Kidney (tissue), 22 donors: ENCODE measurements at places on chromosomes 16 and 17.
A peak's percentile ranks its signal among the peaks of the same experiment; 100 is the strongest.

DNA sequence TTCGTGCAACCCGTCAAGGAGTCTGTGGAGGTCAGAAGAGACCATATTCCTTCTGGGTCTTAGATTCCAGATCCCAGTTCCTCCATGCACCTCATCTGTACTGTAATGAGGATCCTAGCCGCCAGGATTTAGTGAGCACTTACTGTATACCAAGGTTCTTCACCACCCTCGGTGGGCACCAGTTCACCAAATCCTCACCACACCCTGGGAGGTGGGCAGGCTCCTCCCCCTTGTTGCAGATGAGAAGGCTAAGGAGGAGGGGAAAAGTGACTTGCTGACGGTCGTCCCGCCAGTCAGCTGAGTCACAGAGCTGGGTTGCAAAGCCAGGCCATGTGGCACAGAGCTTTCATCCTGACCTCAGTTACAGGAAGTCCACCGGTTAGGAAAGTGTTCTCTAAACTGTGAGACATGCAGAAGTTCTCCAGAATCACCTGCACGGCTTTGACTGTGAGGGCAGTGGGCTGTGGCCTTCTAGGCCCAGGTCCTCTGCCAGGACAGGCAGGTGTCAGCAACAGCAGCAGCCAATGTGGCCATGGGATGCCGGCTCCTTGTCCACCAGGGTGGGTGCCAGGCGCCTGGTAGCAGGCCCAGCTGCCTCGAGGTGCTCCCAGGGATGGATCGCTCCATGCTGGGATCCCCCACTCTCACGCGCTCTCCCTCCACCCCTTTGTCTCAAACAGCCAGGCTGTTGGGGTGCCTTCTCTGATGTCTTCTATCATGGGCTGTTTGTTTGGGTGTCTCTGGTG, 240.3 kb upstream of the GSE1 start:
- peaks cover 17% of the 10 kb centered on the region for H3K4me1 ChIP-seq
- DNase-seq, result no peak
- H3K27ac ChIP-seq, result no peak overlapping the region
- no peak overlapping the region for H3K4me3 ChIP-seq
- no peaks in the 10 kb centered on the region for H3K36me3 ChIP-seq

DNA sequence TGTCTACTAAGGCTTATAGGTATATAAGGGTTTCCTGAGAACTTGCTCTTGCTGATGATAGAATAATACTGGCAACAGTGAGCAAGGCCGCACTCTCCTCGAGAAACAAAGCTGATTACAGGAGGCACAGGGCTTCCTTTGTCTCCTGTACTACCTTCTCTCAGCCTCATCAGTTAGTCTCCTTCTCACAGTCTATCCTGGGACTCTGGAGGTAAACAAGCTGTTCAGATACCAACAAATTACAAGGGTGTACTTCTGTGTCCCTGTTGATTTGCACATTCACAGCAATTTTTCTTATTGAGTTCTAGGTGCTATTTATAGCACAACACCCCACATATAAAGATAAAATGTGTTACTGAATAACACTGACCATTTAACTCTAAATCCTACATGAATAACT, 98.7 kb downstream of the TRIM37 start:
- no peak overlapping the region for H3K27ac ChIP-seq
- DNase-seq, result no peak
- H3K36me3 ChIP-seq, result no peaks in the 10 kb centered on the region
- H3K4me3 ChIP-seq, result no peak overlapping the region

DNA sequence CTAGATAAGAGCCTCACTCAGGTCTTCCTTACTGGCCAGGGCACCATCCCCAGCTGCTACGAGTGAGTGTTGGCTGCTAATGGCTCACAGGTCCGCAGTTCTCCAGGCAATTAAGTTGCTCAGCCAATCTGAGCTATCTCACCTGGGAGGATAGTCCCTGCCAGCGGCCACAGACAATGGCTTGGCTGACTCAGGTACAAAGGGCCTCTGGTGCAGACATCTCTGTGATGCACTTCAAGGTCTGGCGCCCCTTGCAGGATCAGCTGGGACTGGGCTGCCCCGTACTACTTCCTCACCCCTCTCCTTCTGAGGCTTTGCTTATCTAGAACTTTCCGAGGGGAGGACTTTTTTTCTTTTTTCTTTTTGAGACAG, 49.2 kb upstream of the EMP2 start:
- H3K27ac ChIP-seq, result no peak overlapping the region
- H3K4me3 ChIP-seq, result no peak overlapping the region
- H3K4me1 ChIP-seq, result no peaks in the 10 kb centered on the region
- DNase-seq, result no peak
- H3K27me3 ChIP-seq, result no peaks in the 10 kb centered on the region

DNA sequence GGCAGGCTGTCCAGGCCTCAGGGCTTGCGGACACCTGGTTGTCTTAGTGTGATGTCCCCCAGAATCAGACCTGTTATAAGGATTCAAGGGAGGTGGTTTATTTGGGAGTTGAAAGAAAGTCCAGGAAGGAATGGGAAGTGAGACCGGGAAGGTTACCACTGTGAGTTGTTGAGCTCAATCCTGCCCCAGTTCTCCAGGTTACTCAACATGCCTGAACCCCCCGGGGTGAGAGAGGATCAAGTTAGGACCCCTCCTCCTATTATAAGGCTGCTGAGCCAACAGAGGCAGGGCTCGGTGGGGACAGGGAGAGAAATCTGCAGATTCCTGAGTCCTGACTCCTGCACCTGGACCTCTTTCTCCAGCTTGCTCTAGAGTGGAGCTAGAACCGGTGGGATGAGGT, 86.4 kb downstream of the MRM1 start:
- H3K27me3 ChIP-seq, result no peaks in the 10 kb centered on the region
- no peak overlapping the region for H3K4me3 ChIP-seq
- H3K36me3 ChIP-seq, result no peaks in the 10 kb centered on the region

DNA sequence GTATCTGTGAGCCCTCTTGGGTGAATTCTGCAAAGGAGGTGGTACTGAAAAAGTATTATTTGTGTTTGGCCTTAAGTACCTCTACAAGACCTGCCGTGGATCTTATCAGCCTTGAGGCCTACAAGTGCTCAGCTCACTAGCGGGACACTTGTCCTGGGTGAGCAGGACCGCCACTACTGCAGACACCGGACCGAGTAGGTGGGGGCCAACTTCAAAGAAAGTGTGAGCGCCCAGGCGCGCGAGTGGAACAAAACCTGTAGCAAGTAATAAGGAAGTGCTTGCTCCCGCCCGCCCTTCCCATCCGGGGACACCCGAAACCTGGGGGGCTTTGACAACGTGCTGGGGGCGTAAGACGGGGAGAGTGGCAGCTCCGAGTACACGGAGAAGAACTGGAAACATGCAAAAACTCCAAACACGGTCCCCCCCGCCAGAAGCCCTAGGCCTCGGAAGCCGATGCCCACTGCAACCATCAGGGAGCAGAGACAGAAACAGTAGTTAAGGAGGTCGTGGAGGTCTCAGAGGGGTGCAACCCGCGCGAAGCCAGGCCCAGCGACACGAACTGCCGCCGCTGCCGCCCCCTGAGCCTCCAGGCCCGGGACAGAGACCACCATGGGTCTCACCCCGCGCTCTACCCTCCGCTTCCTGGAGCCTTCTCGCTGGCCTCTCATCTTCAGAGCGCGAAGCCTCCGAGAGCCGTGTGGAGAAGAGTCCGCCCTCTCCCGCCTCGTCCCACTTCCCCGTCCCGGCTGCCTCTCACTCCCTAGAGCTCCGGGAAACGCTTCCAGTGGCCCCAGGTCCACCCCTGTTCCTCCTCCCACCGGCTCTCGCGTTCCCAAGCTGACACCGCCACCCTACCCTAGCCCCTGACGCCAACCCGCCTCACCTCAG, 537 bp downstream of the CNOT1 start:
- H3K27me3 ChIP-seq, result no peaks in the 10 kb centered on the region
- H3K4me3 ChIP-seq, result peak overlapping the region; percentile 93
- peak; percentile 74 for DNase-seq
- H3K4me1 ChIP-seq, result peaks cover 5% of the 10 kb centered on the region

GRCh38 chr16:21028728-21029127, 121.9 kb downstream of the DNAH3 start:
- H3K27ac ChIP-seq, result no peak overlapping the region
- no peak for DNase-seq
- no peaks in the 10 kb centered on the region for H3K36me3 ChIP-seq
- H3K4me3 ChIP-seq, result no peak overlapping the region
- no peaks in the 10 kb centered on the region for H3K27me3 ChIP-seq
- no peaks in the 10 kb centered on the region for H3K4me1 ChIP-seq

DNA sequence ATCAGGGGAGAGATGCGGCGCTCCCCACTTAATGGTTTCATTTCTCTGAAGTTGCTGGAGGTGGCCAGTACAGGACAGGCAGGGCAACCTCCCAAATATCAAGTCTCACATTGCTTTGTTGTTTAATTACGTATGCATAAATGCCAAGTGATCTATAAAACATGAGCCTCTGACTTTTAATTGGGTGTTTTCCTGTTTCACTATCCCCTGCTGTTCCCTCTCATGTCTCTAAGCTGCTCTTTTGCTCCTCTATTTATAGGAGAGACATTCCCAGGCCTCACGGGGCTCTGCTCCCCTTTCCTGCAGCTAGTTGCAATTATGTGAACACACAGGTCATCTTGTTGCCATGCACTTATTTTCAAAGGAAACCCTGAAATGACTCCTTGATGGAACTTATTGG, 1173.5 kb upstream of the GOT2 start:
- no peaks in the 10 kb centered on the region for H3K27me3 ChIP-seq
- H3K27ac ChIP-seq, result no peak overlapping the region
- no peaks in the 10 kb centered on the region for H3K4me1 ChIP-seq
- no peaks in the 10 kb centered on the region for H3K36me3 ChIP-seq
- no peak overlapping the region for H3K4me3 ChIP-seq

- no peak overlapping the region for H3K4me3 ChIP-seq
- DNase-seq, result no peak
- no peaks in the 10 kb centered on the region for H3K36me3 ChIP-seq
- H3K4me1 ChIP-seq, result peaks cover 3% of the 10 kb centered on the region
Measured at GRCh38 chr17:76534831-76535732, 2.4 kb downstream of the CYGB start.

DNA sequence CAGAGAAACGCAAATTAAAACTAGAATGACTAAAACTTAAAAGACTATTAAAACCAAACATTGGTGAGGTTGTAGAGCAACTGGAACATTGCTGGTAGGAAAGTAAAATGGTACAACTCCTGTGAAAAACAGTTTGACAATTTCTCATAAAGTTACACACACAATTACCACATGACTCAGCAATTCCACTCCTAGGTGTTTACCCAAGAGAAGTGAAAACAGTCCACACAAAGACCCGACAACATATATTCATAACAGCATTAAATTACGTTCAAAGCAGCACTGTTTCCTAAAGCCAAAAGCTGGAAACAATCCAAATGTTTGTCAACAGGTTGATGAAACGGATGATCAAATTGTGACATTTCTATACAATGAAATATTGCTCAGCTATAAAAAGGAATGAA, 26.5 kb upstream of the ALOX12 start:
- H3K27me3 ChIP-seq, result no peaks in the 10 kb centered on the region
- H3K27ac ChIP-seq, result no peak overlapping the region
- no peak overlapping the region for H3K4me3 ChIP-seq
- H3K4me1 ChIP-seq, result no peaks in the 10 kb centered on the region

DNA sequence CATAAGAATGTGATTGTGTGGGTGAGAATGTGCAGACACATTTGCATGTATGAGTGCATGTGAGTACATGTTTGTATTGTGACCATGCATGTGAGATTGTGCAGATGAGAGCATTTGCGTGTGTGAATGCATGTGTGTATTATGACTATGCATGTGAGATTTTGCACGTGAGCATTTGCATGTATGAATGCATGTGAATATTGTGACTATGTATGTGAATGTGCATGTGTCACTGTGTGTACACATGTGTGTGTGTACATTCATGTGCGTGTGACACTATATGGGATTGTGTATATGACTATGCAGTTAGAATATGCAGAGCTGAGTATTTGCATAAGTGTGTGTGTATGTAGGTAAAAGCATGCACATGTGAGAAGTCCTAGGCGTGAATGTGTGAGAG, 381.3 kb upstream of the MAF start:
- no peak overlapping the region for H3K4me3 ChIP-seq
- no peak overlapping the region for H3K27ac ChIP-seq
- H3K27me3 ChIP-seq, result no peaks in the 10 kb centered on the region
- H3K36me3 ChIP-seq, result no peaks in the 10 kb centered on the region
- DNase-seq, result no peak

DNA sequence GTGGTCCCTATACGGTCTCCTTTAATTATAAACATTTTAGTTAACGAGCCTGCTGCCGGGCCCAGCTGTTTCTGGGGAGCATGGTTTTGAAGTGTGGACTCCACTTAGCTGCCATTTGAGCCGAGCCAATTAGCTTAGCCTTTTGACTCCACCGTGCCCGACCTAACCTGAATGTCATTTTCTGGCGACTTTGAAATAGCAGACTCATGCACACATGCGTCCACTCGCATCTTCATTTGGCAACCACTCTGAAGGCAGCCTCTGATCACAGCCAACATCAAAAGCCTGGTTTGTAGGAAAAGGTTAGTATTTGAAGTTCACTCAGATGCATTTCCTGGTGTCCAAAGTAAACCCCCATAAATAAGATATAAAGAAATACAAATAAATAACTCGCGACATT, 16.8 kb downstream of the AXIN2 start:
- DNase-seq, result no peak
- H3K36me3 ChIP-seq, result peaks cover 2% of the 10 kb centered on the region
- H3K4me1 ChIP-seq, result peaks cover 7% of the 10 kb centered on the region
- H3K27me3 ChIP-seq, result no peaks in the 10 kb centered on the region
- no peak overlapping the region for H3K27ac ChIP-seq
- no peak overlapping the region for H3K4me3 ChIP-seq

DNA sequence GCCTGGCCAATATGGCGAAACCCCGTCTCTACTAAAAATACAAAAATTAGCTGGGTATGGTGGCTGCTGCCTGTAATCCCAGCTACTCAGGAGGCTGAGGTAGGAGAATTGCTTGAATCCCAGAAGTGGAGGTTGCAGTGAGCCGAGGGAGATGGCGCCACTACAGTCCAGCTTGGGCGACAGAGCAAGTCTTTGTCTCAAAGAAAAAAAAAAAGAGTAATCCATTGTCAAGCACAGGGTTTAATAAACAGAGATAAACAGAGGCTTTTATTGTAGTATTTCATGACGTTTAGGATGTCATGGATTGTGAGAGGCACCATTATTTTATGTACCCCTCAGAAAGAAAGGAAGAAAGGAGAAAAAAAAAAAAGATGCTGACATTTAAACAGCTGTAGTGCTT, 75.2 kb upstream of the RNU2-1 start:
- DNase-seq, result peak; percentile 23
- no peaks in the 10 kb centered on the region for H3K27me3 ChIP-seq
- no peaks in the 10 kb centered on the region for H3K4me1 ChIP-seq
- no peak overlapping the region for H3K4me3 ChIP-seq
- H3K36me3 ChIP-seq, result no peaks in the 10 kb centered on the region
- H3K27ac ChIP-seq, result no peak overlapping the region

DNA sequence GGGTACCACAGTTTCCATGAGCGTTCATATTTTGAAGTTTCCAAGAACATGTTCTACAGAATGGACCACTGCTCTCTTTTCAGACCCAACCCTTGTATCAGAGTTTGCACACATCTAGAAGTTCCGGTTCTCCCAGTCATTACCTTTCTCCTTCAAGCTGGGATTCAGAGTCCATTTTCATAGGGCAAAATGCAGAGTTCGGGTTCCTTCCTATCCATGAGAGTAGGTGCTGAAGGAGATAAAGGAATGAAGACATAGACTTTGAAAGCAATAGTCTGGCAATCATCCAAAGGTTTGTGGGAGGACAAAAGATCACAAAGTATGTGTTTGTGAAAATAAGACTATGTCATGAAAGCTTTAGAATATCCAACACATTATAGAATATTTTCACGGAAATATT, 699.6 kb downstream of the MAF start:
- H3K4me1 ChIP-seq, result no peaks in the 10 kb centered on the region
- H3K27me3 ChIP-seq, result no peaks in the 10 kb centered on the region
- H3K4me3 ChIP-seq, result no peak overlapping the region
- no peaks in the 10 kb centered on the region for H3K36me3 ChIP-seq

GRCh38 chr16:4788489-4788889, 344 bp upstream of the SEPTIN12 start:
- DNase-seq, result no peak
- H3K27ac ChIP-seq, result no peak overlapping the region
- no peaks in the 10 kb centered on the region for H3K27me3 ChIP-seq
- no peaks in the 10 kb centered on the region for H3K4me1 ChIP-seq
